ENCODE measurements at places on chromosomes 2 and 18. TPM values are rescaled to one million over a fixed set of nuclear protein-coding genes. Genes with fewer than 3 reads are reported as not detected.

Gene TBR1
- total RNA-seq = not detected

Gene FLACC1
- 1.2 TPM for total RNA-seq

Gene AGXT
- not detected for total RNA-seq

Gene MDH1
- total RNA-seq = 380 TPM

Gene ANKRD62
- total RNA-seq = not detected

Gene DLX2
- total RNA-seq = 1.4 TPM

Gene SLC8A1
- total RNA-seq = 9.6 TPM

Gene HADHA
- 229 TPM for total RNA-seq

Gene ANKRD23
- total RNA-seq = 9.4 TPM

Gene CYP26B1
- 7.6 TPM for total RNA-seq

Gene ATP6V1C2
- total RNA-seq = not detected

Gene IL1RL1
- total RNA-seq = not detected

Gene CXCR4
- total RNA-seq = not detected

Gene TM4SF20
- not detected for total RNA-seq

Gene CHRND
- not detected for total RNA-seq

Gene CAVIN2
- total RNA-seq = not detected

Gene RNF152
- not detected for total RNA-seq

All from Caki2 (cell line).